ENCODE measurements at places on chromosomes 5 and 9.
A peak's percentile ranks its signal among the peaks of the same experiment; 100 is the strongest.

DNA sequence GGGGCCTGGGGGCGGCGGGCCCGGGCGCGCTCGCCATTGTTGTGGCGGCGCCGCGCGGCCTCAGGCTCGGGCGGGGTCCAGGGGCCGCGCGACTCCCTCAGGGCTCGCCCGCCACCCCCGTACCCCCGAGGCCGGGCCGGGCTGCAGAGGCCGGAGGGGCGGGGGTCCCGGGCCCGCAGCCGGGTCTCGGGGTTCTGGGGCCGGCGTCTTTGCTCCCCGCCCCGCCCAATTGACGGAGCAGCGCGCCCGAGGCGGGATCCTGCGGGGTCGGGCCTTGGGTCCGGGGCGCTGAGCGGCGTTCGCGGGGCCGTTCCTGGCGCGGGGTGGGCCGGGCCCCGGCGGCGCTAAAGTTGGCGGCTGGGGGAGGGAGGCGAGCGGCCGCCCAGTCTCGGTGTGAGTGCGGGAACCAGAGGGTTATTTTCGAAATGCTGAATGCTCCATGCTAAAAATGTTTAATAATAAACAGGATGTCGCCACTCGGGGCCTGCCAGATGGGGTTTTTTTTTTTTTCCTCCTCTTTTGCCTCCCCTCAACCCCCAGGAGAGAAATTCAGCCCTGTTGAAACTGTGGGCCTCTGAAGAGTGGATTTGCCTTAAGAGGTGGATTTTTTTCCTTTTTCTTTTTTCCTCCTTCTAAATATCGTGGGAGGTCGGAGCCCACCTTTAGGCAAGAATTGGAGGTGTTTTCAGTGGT, 724 bp downstream of the PRRC2B start:
- peak; percentile 78 for DNase-seq

GRCh38 chr5:114581136-114581535, 219.3 kb downstream of the KCNN2 start:
- DNase-seq = no peak

- no peak for DNase-seq
Observed at GRCh38 chr9:126393876-126394275, 67.2 kb downstream of the MVB12B start.

DNA sequence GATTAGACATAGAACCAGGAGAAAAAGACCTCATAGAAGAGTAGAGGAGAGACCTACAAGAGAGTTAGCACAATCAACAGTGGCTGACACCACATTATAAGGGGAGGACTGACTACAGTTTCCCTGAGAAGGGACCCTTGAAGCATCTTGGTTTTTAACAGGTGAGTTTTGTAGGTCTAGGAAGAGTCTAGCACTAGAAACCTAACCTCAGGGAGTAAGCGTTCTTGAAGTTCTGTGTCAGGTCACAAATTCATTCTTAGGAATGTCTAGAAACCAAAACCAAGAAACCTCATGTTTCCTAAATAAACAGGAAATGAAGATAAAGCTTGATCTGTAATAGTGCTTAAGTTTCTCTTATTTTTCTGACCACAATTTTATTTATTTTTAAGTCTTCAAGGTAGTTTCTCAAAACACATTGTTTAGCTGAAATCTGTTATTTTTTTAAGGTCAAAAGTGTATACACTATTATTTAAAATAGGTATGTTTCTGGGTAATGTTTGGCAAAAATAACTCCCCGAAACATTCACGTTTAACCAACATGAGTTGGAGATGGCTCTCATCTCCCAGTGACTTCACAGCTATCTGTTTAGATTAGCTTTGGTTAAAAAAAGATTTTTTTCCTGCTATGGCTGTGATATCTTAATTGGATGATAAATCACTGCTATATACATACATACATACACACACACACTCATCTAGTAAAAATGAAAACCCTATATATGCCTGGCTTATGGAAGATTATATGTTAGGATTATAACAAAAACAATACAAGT, 37.1 kb downstream of the MAP3K1 start:
- no peak for DNase-seq

- no peak for DNase-seq
Observed at GRCh38 chr5:152329207-152329606, 75.9 kb downstream of the NMUR2 start.

- no peak for DNase-seq
Observed at GRCh38 chr5:120375248-120375647, 88.9 kb upstream of the PRR16 start.

DNA sequence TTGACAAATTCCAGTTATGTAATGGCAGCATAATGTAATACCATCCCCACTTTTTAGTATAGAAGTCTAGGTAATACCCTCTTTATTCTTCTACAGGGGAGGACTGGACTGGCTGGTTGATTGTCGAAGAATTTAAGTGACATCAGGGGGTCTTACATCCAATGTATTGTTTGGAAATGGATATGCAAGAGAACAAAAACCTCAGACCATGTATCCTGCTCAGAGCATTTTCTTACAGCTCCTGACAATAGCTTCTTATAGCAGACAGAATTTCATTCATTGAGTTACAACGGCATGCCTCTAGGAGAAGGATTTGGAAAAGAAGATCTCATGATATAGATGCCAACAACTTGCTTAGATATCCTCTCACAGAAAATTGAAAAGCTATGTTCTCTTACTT, 2032.3 kb downstream of the EFNA5 start:
- no peak for DNase-seq

DNA sequence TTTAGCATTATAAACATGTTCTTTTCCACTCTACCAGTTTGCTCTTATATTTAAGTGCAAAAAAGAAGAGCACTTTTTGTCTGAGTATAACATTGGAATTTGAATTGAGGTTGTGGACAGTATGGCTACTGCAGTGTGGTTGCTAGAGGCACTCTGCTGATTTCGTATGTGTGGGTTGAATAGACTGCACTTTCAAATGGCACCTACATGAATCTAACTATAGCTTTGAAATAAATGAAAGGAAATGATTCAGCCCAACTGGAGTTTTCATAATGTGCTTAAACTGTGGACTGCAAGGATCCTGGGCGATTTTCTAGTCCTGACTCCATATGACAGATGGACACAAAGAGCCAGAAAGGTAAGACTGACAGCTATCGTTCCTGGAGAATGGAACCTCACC, 657.6 kb upstream of the RIOK2 start:
- DNase-seq = no peak

Data from retina (tissue), 1 donor.